T-helper 2 cell (primary cell): ENCODE measurements at places on chromosomes 16 and 17.

DNA sequence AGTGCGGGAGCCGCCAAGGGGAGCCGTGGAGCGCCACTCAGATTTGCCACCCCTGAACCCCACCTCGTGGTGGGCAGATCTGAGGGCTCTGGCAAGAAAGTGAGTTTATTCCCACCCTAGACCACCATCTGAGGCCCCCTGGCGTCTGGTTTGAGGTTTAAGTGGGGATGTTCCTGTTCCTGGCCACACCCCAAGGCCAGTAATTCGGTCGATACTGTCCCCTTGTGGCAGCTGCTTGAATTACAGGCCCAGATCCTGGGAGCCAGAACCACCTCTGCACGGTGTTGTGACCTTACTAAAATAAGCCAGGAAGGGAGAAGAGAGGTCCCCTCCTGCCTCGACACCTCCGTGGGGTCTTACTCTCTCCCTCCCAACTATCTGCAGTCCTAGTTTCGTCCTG is 3.3 kb upstream of the LAT start:
- DNase-seq: no peak

- DNase-seq: no peak
These were observed 94.1 kb upstream of the ZNF750 start for GRCh38 chr17:82933911-82934310.

GRCh38 chr16:84677849-84678248 is 22.0 kb upstream of the USP10 start:
- DNase-seq: no peak

DNA sequence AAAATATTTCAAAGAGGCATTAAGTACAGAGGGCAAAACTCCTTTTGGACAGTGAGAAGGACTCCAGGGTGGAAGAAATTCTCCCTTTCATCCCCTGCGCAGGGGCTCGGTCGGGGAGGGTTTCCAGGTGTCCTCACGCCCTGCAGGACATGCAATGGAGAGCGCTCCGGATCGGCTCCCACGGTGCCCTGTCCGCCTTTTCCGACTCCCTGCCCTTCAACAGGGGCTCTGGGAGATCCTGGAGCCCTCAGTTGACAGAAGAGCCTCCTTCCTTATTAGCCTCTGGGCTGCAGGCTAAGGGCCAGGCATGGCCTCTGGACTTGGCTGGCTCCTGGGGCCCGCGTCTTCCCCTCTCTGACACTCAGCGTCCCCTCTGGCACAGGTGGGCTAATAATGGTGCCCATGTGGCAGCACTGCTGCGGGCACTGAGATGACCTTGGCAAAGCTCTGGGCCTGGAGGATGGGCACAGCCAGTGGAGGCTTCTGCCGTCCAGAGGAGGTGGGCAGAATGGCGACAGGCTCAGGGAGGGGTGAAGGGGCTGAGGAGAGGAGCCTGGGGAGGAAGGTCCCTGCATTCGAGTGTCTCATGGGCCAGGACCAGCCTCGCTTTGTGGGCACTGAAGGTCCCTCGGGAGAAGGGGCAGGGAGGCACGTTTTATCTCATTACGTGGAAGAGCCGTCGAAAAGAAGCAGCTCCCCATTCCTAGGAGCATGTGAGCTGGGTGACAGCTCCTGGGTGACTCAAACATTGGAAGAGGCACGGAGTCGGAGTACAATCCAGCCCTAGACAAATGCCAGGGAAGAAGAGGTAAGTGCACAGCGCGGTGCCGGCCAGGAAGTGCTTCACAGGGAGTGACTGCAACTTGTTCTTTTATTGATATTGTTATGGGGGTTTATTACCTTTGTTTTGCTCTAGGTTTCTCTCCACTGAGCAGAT is 161.7 kb downstream of the IRF8 start:
- no peak for DNase-seq

- DNase-seq: no peak
These were observed 58.9 kb downstream of the CES1 start for GRCh38 chr16:55773859-55774549.

DNA sequence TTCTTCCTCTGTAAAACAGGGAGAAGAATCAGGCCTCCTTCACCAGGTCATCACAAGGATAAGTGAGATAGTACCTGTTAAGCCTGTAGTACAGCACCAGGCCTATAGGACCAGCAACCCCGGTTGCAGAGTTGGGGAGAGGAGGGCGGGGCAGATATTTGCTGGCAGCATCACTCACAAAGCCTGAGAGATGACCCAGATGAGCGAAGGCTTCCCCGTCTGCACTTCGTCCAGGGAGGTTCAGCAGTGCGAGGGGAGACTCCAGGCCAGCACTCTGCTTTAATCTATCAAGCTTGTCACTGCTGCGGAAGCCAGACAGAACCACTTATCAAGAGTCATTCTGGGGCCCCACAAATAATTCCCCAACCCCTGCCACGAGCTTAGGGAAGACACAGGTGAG is 15.8 kb upstream of the RBBP6 start:
- no peak for DNase-seq

- no peak for DNase-seq
These were observed 83.1 kb downstream of the MYO1D start for GRCh38 chr17:32793841-32794240.

DNA sequence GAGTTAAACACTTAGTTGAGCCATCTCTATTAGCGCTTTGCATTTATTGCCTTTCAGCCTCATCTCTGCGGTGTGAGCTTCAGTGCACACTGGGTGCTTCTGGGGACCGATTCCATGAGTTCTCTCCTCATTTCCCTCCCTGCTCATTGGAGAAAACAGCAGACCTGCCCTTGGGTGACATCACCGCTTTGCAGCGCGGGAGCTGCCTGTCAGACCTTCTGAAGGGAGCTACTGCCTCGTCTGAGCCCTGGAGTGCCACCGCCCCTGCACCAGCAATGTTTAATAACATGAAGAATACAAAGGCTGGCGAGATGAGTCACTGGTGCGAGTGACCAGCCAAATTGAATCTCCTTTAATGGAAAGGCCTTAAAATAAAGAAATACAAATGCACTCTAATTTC is 30.2 kb upstream of the CPPED1 start:
- DNase-seq: no peak

GRCh38 chr16:87930456-87930855 is 5.9 kb downstream of the CA5A start:
- no peak for DNase-seq

- no peak for DNase-seq
These were observed 1734.5 kb downstream of the TP53TG3F start for GRCh38 chr16:35193956-35194355.

- no peak for DNase-seq
These were observed 217.3 kb downstream of the RAB11FIP4 start for GRCh38 chr17:31608659-31609254.

DNA sequence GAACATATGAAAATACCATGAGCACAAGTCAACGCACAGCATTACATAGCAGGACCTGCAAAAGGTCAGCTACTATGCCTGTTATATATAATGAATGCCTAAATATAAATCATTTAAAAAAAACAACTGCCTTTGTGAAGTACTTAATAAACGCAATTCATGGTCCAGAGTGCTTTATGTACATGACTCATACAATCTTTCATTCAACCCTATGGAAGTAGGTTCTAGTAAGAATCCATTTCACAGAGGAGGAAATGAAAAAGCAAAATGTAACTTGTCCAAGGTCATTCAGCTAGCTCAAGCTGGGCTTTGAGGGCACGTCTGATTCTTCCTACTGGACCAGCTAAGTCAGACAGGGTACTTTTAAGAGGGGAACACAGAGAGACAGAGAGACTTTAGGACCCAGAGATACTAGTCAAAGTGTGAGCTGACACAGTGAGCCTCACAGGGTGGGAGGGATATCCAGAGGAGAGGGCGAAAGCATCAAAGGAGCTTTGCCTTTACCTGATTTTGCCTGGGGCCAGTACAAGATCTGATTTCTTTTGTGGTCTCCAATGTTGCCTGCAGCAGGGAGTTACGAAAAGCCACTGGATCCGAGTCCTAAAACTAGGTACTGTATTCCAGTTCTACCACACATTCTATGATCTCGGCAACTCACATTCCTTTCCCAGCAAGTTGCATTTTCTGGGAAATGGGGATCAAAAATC is 83.4 kb upstream of the ZFHX3 start:
- no peak for DNase-seq

DNA sequence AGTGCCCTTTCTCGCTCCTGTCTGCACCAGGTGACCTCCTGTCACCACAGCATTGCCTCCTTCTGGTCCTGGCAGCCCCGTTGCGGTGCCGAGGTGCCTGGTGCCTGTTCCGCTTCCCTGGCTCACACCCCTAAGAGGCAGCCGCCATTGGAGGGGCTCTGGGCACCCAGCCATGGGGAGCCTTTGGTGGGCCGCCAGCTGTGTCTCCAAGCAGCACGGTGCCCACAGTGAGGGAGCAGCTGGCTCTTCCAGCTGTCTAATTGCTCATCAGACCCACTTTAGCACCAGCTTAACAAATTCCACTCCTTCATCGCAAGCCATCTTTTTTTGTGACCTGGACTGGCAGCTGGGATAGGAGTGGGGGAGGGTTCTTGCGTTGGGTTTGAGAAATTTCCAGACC is 276.1 kb downstream of the SNX29 start:
- DNase-seq: no peak

DNA sequence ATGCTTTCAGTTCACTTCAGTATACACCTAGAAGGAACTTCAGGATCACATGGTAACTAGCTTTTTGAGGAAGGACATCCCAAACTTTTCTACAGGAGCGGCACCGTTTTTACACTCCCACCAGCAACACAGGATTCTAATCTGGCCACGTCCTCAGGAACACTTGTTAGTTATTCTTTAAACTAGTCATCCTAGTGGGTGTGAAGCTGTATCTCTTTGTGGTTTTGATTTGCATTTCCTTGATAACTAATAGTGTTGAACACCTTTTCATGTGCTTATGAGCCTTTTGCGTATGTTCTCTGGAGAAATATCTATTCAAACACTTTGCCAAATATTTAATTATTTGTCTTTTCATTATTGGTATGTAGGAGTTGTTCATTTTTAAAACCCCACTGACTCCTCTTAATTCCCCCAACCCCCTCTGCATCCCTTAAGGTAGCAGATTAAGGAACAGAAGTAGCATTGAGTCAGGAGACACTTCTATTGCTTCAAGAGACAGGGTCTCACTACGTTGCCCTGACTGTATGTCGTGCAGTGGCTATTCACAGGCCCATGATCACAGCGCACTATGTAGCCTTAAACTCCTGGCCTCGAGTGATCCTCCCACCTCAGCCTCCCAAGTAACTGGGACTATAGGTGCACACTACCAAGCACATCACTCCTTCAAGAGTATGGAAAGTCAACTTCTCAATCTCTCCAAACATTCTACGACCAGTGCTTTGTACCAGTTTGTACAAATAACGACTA is 25.4 kb downstream of the YWHAE start:
- no peak for DNase-seq

DNA sequence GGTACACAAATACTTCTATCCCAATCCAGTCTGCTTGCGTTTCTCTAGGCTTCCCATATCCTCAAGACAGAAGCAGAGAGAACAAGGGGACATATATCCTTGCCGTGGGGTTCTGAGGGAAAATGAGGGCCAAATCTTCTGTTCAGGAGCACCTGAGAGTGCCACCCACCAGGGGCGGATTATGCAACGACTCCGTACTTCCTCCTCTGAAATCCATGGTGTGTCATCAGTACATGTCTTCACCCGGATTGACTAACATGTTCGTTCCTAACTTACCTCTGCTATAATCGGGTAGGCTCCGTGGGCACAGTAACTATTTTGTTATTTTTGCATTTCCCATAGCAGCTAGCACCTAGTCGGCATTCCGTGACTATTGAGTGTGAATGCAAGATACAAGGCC is 7.8 kb upstream of the ZNF200 start:
- no peak for DNase-seq

DNA sequence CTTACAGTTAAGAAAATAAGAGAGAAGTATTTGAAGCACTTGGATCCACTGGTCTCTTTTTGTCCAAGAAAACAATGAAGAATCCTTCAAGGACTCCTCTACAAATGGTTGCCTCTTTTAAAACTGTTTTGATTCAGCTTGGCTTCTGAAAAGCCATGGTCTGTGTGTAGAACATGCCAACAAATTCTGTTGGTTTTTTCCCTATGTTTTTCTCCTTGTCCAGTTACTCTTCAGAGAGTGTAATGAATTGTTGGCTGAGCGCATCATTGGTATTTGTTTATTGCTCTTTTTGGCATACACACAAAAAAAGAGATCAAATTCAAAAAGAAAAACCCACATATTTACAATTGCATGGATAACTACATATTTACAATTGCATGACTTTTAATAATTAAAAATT is at the start of gene ABCA10:
Gene ABCA10, minus strand, starts transcription at position 249 of the 400 bp plus-strand sequence. CDS start 3,466 bp downstream, outside the sequence.
- DNase-seq: no peak

GRCh38 chr17:39971076-39971603 is 8.3 kb downstream of the GSDMA start:
- DNase-seq: no peak

GRCh38 chr17:71970312-71970711 is 150.5 kb upstream of the SOX9 start:
- DNase-seq: no peak

DNA sequence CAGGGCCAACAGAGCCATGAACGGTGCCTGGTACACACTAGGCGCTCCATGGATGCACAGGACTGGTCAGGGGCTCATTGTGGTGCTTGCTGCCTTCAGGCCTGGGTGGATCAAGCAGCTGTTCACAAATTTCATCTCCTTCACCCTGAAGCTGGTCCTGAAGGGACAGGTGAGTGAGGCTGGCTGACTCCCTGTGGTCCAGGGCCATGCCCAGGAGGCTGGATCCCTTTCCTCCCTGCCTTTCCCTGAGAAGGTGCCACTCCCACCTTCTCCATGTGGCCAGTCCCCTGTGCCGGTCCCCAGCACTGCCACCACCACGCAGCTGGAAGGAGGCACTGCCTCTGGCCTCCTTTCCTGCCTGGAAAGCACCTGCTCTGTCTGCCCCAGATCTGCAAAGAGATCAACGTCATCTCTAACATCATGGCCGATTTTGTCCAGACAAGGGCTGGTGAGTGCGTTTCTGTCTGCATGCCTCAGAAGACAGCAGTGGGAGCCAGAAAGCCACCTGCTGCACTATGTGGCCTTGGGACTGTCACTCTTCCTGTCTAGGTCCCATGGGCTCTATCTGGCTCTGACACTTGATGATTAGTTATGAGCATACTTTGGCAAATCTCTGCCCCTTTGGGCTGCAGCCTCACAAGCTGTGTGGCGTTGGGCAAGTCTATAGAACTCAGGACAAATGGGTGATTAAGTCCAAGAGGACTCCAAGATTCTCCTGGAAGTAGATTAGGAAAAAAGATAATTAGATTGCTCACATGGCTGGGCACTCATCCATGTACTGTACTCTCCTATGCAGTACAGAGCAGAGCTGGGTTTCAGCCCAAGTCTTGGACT is 9.4 kb downstream of the CETP start:
- DNase-seq: no peak

- no peak for DNase-seq
These were observed 348.6 kb downstream of the SEC14L1 start for GRCh38 chr17:77489239-77489892.
